ENCODE measurements at places on chromosomes 7 and 10. TPM values are rescaled to one million over a fixed set of nuclear protein-coding genes. Genes with fewer than 3 reads are reported as not detected.

- peak; percentile 71 for DNase-seq
- peak overlapping the region; percentile 37 for H3K4me3 ChIP-seq
- H3K27me3 ChIP-seq: no peaks in the 10 kb centered on the region
- H3K27ac ChIP-seq: no peak overlapping the region
- H3K4me1 ChIP-seq: peaks cover 28% of the 10 kb centered on the region
- peaks cover 90% of the 10 kb centered on the region for H3K36me3 ChIP-seq
These were observed 17.6 kb downstream of the PODXL start for GRCh38 chr7:131538813-131539179.

- H3K4me3 ChIP-seq: no peak overlapping the region
- peak; percentile 21 for DNase-seq
- no peak overlapping the region for H3K27ac ChIP-seq
- H3K36me3 ChIP-seq: no peaks in the 10 kb centered on the region
- H3K4me1 ChIP-seq: no peaks in the 10 kb centered on the region
- no peaks in the 10 kb centered on the region for H3K27me3 ChIP-seq
These were observed 107.3 kb downstream of the NKX6-2 start for GRCh38 chr10:132678436-132679216.

- no peak overlapping the region for H3K4me3 ChIP-seq
- no peaks in the 10 kb centered on the region for H3K4me1 ChIP-seq
- H3K27me3 ChIP-seq: no peaks in the 10 kb centered on the region
- H3K36me3 ChIP-seq: no peaks in the 10 kb centered on the region
- DNase-seq: no peak
- H3K27ac ChIP-seq: no peak overlapping the region
These were observed 337.2 kb downstream of the C7orf25 start for GRCh38 chr7:42574685-42575084.

Gene STRIP2
- 11.8 TPM for total RNA-seq

Gene RAB19
- total RNA-seq: 5.1 TPM

DNA sequence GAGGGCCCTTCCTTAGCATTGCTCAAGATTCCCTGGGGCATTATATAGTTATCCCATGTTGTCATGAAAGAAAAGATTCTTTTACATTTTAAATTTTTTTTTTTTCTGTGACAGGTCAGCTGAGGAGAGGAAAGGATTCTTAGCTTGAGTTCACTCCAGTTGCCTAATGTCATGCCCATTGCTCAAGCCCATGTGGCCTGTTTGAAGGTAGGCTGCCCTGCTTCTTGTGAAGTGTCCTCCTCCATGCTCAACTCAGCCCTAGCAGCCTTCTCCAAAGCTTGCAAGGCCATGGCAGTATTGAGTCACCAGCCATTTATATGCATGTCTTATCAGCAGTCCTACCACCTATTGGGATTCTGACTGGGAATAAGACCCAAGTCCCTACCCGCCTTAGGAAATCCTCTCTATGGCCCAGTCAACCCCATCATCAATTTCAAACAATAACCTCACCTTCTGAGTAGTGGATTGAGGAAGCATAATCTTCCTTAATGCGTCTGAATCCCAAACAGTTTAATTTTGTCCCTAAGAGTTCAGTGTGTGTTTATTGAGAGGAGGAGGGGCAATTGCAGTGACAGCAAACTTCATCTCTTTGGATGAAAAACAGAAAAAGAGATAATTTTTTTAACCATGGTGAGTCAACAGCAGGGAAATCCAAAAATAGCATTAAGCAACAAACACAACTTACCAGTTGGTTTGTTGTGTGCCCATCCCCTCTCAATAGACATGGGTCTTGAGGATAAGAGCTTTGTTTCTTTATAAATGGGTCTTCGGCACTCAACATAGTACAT is 38.6 kb upstream of the WASL start:
- H3K4me3 ChIP-seq: no peak overlapping the region
- no peaks in the 10 kb centered on the region for H3K36me3 ChIP-seq
- H3K4me1 ChIP-seq: no peaks in the 10 kb centered on the region

Gene ZNF503
- 0.43 TPM for total RNA-seq

DNA sequence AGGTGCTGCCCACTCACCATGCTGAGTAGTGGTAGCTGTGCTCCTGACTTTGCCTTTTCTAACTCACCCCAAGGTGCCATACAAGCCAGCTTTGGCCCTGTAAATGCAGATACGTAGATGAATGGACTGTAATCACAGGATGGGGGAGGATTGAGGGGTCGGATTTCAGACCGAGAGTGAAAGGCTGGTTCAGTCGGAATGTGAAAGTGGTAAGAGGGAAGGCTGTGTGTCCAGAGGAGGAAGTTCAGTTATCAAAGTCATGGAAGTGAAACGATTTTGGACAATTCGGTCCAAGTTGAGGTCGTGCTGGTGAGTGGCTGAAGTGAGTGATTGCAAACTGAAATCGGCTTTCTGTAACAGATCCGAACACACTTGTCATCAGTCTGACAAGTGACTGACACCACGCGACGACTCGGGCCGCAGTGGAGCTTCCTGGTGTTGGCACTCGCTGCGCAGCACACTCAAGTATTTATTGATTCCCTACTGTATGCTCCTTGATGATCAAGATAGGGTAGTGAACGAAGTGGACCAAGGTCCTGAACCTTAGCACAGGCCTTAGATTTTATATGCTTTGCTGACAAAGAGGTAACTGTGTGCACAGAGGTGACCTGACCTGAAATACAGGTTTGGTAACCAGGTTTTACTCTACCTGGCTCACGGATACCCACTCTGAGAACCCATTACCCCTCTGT is 10.5 kb downstream of the ZNF282 start:
- H3K27ac ChIP-seq: no peak overlapping the region
- no peaks in the 10 kb centered on the region for H3K27me3 ChIP-seq
- no peaks in the 10 kb centered on the region for H3K4me1 ChIP-seq
- no peak overlapping the region for H3K4me3 ChIP-seq
- H3K36me3 ChIP-seq: peaks cover 80% of the 10 kb centered on the region

GRCh38 chr10:129365767-129366402 is 101.2 kb upstream of the MGMT start:
- H3K27me3 ChIP-seq: no peaks in the 10 kb centered on the region
- peak; percentile 79 for DNase-seq
- no peak overlapping the region for H3K4me3 ChIP-seq
- no peaks in the 10 kb centered on the region for H3K36me3 ChIP-seq
- no peaks in the 10 kb centered on the region for H3K4me1 ChIP-seq

DNA sequence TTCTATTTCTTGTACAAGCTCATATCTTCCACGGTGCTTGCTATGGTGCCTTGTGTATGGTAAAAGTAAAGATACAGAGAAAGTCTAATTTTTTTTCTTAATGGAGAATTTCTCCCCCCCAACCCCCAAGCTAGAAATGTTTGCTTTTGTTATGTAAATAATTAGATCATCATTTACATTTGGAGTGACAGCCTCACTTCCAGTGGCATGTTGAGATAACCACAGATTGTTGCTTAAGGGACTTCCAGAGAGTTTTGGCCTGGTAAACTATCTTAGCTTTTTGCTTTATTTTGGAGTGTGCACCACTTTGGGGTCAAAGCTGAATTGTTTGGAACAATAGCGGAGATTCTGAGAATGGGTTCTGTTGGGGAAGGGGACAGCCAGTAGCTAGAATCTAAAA is 129.7 kb downstream of the ZNF365 start:
- no peak overlapping the region for H3K27ac ChIP-seq
- no peak for DNase-seq
- peaks cover 5% of the 10 kb centered on the region for H3K4me1 ChIP-seq
- no peaks in the 10 kb centered on the region for H3K36me3 ChIP-seq
- no peak overlapping the region for H3K4me3 ChIP-seq
- H3K27me3 ChIP-seq: no peaks in the 10 kb centered on the region

Gene PLAC9
- total RNA-seq: 17.9 TPM

DNA sequence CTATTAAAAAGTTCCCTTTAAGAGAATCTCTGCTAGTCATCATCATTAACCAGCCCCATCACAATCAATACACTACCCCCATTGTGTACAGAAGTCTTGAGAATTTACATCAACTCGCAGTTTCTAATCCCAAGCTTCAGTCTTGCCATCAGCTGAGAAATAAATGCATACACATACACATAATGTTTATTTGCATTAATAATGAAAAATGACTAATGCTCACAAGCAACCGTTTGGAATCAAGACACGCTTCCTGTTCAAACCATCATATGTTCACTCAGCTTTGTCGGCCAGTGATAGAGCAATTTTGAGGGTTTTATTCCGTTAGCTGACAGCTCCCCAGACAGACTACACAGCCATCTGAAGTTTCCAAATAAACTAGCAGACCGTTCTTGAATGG is 287.1 kb downstream of the SFMBT2 start:
- DNase-seq: no peak
- no peak overlapping the region for H3K27ac ChIP-seq
- H3K4me3 ChIP-seq: no peak overlapping the region
- no peaks in the 10 kb centered on the region for H3K4me1 ChIP-seq
- H3K36me3 ChIP-seq: no peaks in the 10 kb centered on the region
- H3K27me3 ChIP-seq: no peaks in the 10 kb centered on the region

Gene CLDN15
- 4.4 TPM for total RNA-seq

Gene CDNF
- 0.61 TPM for total RNA-seq

Gene ADRA2A
- total RNA-seq: not detected

GRCh38 chr7:96203786-96204185 is 118.1 kb downstream of the SLC25A13 start:
- peaks cover 27% of the 10 kb centered on the region for H3K36me3 ChIP-seq
- no peak overlapping the region for H3K27ac ChIP-seq
- H3K4me3 ChIP-seq: no peak overlapping the region
- no peaks in the 10 kb centered on the region for H3K27me3 ChIP-seq
- DNase-seq: no peak

- no peak overlapping the region for H3K27ac ChIP-seq
- no peak for DNase-seq
- no peak overlapping the region for H3K4me3 ChIP-seq
- H3K36me3 ChIP-seq: no peaks in the 10 kb centered on the region
- no peaks in the 10 kb centered on the region for H3K27me3 ChIP-seq
These were observed 26.2 kb downstream of the PWWP2B start for GRCh38 chr10:132422903-132423825.

GRCh38 chr10:100045592-100045991 is 35.8 kb upstream of the DNMBP start:
- H3K4me3 ChIP-seq: no peak overlapping the region
- H3K27ac ChIP-seq: no peak overlapping the region
- H3K4me1 ChIP-seq: no peaks in the 10 kb centered on the region
- DNase-seq: no peak
- H3K36me3 ChIP-seq: no peaks in the 10 kb centered on the region

Gene TAS2R5
- total RNA-seq: 1.6 TPM

GRCh38 chr10:129740532-129741279 is 223.4 kb downstream of the EBF3 start:
- H3K4me3 ChIP-seq: no peak overlapping the region
- no peaks in the 10 kb centered on the region for H3K36me3 ChIP-seq
- peak; percentile 65 for DNase-seq

DNA sequence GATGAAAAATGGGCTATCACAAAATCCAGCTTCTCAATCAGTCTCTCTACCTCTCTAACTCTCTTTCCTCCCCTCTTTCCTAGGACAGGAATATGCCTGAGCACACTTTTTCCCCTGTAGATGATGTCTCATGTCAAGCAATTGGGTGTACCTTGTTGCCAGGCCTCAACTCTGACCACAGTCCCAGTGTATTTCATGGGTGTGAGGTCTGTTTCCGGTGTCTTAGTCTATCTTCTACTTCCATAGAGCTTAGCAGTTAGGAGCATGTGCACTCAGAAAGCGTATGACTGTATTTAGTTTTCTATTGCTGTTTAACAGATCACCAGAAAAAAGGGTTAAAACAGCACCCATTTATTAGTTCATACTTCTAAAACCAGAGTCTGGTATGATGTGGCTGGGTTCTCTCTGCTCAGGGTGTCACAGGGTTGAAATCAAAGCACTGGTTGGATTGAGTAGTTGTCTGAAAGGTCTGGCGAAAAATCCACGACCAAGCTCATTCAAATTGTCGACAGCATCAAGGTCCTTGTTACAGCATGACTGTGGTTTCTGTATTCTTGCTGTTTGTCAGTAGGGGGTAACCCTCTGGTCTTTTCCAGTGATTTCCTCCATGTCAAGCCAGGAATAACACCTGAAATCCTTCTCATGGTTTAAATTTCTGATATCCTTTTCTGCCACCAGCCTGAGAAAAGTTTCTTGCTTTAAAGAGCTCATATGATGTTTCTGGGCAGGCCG is 130.0 kb downstream of the THSD7A start:
- no peaks in the 10 kb centered on the region for H3K36me3 ChIP-seq
- no peaks in the 10 kb centered on the region for H3K27me3 ChIP-seq
- DNase-seq: no peak
- H3K27ac ChIP-seq: no peak overlapping the region

DNA sequence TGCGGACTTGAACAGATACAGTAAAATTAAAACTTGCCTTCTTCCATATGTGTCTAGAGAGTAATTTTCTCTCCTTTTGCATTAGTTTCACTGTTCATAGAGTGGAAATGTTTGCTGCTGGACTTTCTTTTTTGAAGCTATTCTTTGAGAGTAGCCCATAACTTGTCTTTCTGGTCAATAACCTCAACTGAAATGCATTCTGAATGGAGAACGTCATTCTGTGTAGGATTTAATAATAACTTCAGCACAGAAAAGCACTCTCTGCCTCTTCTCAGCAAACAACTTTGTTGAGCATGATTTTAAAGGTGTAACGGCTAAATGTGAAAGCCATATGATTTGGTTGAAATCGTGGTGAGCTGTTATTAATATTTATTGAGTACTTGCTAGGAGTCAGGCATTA is 111.8 kb downstream of the CUX1 start:
- H3K27ac ChIP-seq: no peak overlapping the region
- peaks cover 32% of the 10 kb centered on the region for H3K36me3 ChIP-seq
- H3K4me3 ChIP-seq: no peak overlapping the region
- H3K27me3 ChIP-seq: no peaks in the 10 kb centered on the region

Gene STK31
- 1.5 TPM for total RNA-seq

- no peak overlapping the region for H3K27ac ChIP-seq
- no peaks in the 10 kb centered on the region for H3K36me3 ChIP-seq
- H3K27me3 ChIP-seq: no peaks in the 10 kb centered on the region
- H3K4me3 ChIP-seq: no peak overlapping the region
These were observed 123.1 kb downstream of the CRPPA start for GRCh38 chr7:16298221-16298620.

GRCh38 chr7:49852619-49853462 is 79.4 kb downstream of the VWC2 start:
- no peak overlapping the region for H3K4me3 ChIP-seq
- no peak overlapping the region for H3K27ac ChIP-seq
- no peaks in the 10 kb centered on the region for H3K36me3 ChIP-seq
- DNase-seq: peak; percentile 89
- H3K27me3 ChIP-seq: no peaks in the 10 kb centered on the region
- H3K4me1 ChIP-seq: no peaks in the 10 kb centered on the region

DNA sequence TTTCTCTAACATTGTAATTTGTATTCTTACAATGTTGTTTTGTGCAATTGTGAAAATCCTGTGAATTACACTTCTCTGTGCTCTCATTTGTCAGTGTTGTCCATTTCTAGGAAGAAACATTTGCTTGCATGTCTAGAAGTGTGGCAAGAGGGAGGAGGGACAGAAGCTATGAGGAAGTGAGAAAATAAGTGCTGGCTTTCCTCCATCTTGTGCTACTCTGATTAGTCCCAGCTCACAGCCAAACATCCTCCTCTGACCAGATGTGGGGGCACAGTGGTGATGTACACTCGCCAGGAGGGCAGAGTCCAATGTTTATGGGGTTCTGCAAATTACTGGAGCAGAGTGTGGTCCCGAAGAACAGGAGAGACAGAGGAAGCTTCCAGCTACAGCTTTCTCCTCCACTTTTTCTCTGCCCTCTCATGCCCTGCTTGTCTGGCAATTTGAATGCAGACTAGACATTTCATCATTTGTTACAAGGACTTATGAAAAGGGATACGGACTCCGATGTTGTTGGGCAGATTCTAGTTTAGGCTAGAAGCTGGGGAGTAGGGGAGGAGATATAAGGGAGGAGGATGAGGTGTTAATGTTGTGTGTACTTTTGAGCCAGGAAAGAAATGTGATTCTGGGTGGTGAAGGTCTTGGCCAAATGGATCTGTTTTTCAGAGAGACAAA is 131.0 kb upstream of the C1GALT1 start:
- peak overlapping the region; percentile 77 for H3K27ac ChIP-seq
- peaks cover 3% of the 10 kb centered on the region for H3K4me1 ChIP-seq
- no peaks in the 10 kb centered on the region for H3K27me3 ChIP-seq

Data from endodermal cell (in vitro differentiated cells).